MG63 (cell line): ENCODE measurements at places on chromosomes 3 and 15. TPM values are rescaled to one million over a fixed set of nuclear protein-coding genes. Genes with fewer than 3 reads are reported as not detected.

AMT gene
- total RNA-seq: 1.2 TPM in 1 of 2 replicates, not detected in the other

TMEM212 gene
- total RNA-seq: not detected in 2 replicates

DNA sequence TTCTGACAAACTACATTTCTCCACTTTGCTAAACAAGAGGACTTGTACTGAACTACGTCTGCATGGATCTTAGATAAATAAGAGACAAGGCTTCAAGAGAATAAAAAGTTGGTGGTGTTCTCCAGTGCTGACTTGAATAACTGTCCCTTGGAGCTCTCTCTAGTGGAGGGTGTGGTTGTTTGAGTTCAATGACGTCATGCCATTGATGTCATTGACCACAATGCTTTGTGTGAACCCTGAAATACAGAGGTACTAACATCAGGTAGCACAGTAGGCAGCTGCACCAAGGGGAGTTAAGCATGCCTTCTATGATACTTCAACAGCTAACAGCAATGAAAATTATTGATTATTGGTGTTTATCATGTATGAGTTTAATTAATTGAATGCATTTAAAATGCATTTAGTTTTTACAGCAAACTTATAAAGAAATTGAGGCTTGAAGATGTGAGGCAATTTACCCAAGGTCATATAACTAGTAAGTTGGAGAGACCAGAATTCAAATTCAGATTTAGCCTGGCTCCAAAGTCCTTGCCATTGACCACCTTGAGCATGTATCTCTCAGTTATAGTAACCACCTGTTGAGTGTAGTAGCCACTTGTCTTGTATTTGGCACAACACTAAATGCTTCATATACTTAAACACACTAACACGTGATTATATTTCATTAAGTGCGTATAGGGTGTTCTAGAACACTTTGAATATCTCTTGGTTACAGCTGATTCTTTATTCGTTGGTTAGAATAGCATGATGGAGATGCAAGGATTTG, 126.0 kb upstream of the ANKRD28 start:
- no peak for DNase-seq

- no peak for DNase-seq
Observed at GRCh38 chr3:161314836-161315395, 56.4 kb downstream of the SPTSSB start.

DNA sequence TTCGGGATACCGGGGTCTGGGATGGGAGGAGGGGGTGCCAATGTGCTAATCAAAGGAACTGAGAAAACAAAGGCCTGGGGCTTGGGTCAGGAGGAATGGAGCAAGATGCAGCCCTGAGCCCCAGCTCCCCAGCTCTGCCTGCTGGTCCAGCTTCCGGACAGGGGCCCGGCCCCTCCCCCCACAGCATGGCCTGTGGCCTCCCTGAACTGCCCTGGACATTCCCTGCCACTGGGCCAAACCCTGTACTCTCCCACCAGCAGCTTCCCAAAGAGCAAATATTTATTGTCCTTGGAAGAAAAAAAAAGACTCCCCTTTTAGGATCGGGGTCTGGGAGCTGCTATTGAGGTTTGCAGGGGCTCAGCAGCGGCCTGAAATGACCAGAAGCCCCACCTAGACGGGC, 5.7 kb upstream of the MYL3 start:
- DNase-seq: no peak

- no peak for DNase-seq
Observed at GRCh38 chr3:33895658-33896057, 97.2 kb downstream of the PDCD6IP start.

DNA sequence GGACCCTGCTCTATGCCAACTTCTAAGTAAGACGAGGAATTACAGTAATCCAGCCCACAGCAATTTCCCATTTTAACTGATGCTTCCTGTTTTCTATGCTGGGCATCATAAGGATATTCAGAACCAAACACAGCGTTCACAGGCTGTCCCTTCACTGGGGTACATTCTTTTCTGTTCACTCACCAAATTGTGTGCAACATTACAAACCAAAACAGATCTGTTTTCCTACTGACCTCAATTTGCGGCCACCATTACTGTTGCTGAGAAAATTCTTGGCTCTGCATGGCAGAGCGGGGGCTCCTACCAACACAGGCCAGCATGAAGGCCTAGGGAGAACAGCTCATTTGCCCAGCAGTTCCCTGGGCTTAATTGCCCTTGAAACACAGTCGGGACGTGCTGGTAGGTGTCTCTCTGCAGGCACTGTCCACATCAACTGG, 76.5 kb downstream of the MYO1E start:
- DNase-seq: peak; percentile 85
